ENCODE measurements at places on chromosomes 2 and 18.

DNA sequence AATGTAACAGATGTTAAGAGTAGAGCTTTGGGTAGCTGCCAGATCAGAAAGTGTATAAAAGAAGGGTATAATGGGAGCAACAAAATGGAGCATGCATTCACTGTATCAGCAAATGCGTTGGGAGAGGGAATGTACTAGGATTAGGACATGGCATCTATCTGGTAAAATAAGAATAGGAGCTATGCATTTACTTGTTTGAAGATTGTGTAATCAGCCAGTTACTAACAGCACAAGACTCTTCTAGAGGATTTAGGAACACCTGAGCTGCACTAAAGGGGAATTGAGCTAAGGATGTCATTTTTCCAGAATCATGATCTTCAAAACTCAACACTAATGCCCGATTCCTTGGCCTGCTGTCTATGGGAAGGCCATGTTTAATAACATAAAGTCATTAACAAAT lies 394.2 kb upstream of the TNP1 start:
- DNase-seq, result no peak

DNA sequence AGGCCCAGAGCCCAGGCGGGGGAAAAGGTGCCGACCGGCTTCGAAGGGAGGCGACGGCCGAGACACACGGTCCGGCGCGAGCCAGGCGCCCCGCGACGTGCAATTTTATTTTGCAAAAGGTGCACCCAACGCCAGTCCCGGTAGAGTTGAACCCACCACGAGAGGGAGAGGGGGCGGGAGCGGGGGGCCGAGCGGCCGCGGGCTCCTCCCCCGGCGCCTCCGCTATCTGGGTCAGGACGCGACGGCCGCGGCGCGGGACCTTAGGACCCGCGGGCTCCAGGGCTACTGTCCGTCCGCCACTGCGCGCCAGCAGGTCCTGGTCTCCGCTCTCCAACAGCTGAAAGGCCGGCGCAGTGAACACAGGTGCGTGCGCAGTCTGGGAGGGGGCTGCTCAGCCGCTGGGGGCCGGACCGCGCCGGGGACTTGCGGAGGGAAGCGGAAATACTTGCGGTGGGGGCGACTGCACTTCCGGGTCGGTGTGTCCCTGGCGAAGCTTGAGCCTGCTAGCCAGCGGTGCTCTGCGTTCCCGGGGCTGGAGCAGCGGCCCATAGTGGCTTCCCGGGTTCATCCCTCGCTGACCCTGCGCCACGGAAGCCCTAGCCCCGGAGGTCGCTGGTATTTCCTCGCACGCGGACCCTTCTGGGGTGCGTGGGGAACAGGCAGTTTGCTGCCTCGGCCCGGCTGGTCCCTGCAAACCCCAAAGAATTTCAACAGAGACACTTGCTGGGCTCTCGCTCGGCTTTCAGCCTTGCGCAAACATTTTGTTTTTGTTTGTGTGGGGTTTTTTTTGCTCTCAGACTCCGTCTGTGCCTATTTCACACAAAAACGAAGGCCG lies at the start of gene RMDN2:
Gene RMDN2 (plus strand): TSS at position 225 of the 835 bp plus-strand sequence. CDS start 3,991 bp downstream, outside the sequence.
- peak; percentile 87 for DNase-seq

GRCh38 chr2:41446266-41446665 lies 601.6 kb upstream of the PKDCC start:
- no peak for DNase-seq

DNA sequence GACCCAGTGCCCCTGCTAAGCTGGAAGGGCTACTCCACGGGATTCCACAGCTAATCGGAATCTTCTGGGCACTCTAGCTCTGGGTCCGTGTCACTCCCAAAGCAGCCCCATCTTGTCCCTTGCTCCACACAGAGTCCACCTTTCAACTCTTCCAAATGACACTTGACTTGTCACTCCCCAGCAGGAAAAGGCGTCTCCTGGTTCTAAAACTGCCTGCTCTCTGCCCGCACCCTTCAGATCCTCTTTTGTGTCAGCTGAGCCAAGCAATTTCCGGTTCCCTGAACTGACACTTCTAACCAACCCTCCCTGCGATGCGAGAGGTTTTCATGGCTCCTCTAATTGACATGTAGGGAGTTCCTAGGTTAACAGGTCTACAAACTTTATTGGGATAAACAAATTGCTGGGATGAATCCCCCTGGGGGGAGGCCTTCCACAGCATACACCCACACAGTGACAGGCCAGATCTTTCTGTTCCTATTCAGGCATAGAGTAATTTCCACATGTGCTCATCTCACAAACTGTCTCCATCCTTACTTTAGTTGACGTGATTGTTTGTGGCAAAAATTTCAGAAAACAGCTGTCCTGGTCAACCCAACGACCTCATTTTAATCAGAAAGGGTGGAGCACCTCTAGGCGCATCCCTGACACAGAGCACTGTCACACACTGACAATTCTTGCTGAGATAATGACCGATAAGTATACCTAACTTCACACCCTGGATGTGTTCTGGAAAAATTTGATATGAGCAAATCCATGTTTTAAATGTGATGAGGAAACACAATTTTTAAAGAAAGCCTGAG lies 104.9 kb downstream of the RBMS1 start:
- DNase-seq, result peak; percentile 67

DNA sequence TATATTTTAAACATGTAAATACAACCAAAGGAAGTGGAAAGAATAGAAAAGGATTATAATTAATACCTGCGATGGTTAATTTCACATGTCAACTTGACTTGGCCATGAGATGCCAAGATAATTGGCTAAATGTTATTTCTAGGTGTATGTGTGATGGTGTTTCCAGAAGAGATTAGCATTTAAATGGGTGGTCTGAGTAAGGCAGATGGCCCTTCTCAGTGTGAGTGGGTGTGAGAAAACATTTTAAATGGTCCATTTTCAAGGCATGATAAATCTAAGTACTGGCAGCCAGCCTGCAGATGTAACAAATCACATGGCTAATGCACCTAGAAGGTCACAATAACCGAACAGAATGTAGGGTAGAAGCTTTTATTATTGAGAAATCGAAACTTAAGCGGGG lies 99.6 kb upstream of the CDH7 start:
- DNase-seq, result no peak

- peak; percentile 70 for DNase-seq
Observed at GRCh38 chr2:8481463-8482009, 200.3 kb upstream of the ID2 start.
